Sciatic nerve (tissue), 2 donors: ENCODE measurements at places on chromosomes 3 and 15. TPM values are rescaled to one million over a fixed set of nuclear protein-coding genes. Genes with fewer than 3 reads are reported as not detected.

Gene PLA2G4E
- total RNA-seq, result not detected

Gene TGM5
- not detected for total RNA-seq

Gene ANKRD34C
- total RNA-seq, result 0.13 TPM

Gene NPAP1
- total RNA-seq, result not detected

Gene EPHA3
- 12.6 TPM for total RNA-seq
